ENCODE measurements at places on chromosomes 12 and 14.

DNA sequence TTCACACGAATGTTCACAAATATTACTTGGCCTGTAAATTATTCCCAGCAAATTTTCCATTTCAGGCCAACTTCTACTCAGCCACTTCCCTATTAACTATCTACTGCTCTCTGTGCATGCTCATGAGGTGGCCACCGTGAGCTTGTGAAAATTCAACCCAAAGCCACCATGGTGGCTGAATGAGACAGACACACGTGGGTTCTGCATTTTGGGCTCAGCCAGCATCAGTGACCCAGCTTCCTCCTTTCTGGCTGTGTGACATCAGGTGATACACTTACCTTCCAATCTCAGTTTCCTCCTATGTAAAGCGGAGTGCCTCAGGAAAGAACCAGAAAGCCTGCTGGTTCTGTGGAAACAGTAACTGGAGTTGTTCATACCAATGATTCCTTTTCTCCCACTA is 175.8 kb downstream of the FOXN3 start:
- no peak for DNase-seq

GRCh38 chr14:26928019-26928418 is 330.2 kb upstream of the NOVA1 start:
- DNase-seq: no peak

DNA sequence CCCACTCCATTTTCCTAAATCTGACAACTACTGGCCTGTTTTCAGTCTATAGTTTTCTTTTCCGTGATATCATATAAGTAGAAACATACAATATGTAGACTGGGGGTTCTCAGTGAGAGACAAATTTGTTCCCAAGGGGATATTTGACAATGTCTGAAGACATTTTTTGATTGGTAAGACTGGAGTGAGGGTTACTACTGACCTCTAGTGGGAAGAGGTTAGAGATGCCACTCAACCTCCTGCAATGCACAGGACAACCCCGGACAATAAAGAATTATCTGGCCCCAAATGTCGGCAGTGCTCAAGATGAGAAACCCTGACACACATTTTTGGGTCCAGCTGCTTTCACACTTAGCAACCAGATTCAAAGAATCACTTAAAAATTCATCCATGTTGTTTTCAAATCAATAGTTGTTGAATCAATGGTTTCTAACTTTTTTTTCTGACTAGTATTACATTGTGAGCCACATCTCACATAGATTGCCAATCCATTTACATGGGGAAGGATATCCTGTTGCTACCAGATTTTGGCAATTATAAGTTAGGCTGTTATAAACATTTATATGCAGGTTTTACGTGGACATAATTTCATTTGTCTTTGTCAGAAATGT is 307.1 kb downstream of the RPL10L start:
- no peak for DNase-seq

DNA sequence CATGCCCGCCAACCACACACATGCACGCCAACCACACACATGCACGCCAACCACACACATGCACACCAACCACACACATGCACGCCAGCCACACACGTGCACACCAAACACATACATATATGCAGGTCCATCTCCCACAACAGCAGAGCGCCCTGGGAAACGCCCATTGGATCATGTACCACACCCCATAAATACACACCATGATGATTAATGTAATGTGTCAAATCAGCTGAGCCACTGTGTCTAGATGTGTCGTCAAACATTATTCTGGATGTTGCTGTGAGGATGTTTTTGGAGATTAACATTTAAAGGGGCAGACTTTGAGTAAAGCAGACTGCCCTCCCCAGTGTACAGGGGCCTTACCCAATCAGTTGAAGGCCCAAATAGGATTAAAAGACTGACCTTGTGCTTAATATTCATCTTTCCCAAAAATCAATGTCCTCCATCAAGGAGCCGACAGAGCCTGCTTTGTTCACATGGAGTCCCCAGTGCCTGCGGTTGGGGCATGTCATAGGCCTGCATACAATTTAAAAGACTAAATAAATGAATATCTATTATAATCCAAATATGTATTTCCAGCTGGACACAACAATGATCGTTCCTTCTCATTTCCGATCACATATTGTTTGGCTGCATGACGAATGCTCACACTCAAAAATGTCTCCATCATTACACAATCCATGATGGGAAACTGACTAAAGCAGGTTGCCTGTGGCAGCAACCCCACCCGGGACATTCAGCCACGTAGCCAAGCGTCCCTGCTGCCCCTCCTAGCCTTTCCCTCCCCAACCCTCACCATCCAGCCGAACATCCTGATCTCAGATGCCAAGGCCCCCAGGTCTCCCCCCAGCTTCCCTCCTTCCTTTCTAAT is 23.2 kb upstream of the BDKRB2 start:
- DNase-seq: no peak

GRCh38 chr12:67504026-67504425 is 144.5 kb upstream of the DYRK2 start:
- no peak for DNase-seq

GRCh38 chr12:26298785-26299621 is 103.6 kb downstream of the SSPN start:
- DNase-seq: peak; percentile 22

DNA sequence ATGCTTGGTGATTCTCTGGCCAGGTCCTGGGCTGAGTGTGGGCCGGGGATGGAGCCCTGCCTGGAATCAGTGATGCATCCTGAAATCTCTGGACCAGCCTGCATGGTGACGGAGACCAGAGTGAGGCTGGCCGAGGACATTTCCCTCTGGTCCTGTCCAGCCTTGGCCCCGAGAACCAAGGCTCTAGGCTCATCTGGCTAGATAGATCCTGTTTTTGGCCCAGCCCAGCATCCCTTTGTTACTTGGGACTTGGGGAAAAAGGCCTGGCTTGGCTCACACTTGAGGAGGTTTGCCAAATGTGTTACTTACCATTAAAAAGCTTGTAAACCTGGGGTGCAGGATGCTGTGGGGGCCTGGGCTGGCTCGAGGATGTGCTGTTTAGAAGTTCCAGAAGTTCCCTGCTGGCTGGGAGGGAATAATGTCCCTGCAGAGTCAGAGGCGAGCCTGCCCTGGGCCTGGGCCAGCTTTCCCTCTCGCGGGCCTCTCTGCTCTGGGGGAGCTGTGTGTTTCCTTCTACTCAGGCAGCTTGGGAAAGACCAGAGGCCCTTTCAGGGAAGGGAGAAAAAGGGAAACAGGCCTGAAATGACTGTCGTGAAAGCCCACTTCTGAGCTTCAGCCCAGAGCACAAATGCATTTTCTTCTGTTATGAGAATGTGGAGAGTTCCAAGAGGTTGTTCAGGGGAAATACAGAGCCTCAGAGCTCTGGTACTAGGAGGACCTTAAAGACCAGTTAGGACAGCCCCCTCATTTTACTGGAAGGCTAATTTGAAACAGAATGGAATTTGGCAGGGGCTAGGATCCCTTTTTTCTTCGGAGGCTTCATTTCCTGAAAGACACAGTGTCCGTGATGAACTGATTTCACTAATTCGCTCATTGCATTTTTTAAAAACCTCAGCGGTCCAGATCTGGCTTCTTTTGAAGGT is 47.2 kb upstream of the CTDSP2 start:
- no peak for DNase-seq

DNA sequence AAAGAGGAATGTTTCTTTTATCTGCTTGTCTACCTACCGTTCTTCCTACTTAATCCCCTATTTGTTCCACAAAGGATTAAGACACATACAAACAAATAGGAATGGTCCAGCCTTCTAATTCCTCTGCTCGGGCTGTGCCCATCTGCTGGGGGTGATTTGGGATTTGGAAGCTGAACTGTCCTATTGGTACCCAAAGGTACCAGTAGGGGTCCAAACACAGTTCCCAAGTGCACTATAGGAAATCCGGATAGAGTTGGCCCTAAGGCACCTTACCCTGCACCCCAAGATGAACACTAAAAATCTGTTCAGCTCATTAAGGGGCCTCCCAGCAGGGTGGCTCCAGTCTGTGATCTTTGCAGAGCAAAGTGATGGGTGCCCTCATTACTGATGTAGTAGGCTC is 566.9 kb downstream of the NRXN3 start:
- DNase-seq: no peak

DNA sequence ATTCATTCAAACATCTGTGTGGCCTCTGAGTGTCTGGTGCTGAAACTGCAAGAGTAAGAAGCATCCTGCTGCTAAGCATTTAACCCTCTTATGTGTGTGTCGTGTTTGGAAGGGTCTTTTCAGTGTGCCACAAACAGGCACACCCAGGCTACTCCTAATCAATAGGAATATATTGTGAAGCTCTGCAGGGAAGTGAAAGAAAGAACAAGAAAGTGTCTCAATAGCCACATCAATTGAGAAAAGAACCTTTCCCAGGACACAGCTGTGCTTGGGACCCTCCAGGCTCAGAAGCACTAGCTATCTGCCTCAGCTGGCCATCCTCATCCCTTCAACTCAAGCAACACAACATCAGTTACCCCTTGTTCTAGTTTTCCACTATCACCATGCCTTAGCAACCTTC is 13.4 kb upstream of the KRAS start:
- no peak for DNase-seq

DNA sequence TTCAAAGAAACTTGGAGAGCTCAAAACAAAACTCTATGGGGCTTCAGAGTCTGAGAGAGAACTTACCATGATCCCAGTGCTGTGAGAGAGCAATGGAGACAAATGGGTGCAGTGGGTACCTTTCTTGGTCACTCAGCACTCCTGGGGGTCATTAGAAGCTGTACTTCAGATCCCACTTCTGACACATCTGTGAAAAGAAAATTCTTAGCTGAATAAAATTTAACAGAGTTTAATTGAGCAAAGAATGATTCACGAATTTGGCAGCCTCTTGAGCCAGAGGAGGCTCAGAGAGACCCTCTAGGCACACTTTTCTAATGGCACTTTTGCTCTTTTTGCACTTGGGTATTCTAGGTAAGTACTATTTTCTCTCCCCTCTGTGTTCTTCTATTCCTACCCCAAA is 96.8 kb upstream of the SYT10 start:
- no peak for DNase-seq

DNA sequence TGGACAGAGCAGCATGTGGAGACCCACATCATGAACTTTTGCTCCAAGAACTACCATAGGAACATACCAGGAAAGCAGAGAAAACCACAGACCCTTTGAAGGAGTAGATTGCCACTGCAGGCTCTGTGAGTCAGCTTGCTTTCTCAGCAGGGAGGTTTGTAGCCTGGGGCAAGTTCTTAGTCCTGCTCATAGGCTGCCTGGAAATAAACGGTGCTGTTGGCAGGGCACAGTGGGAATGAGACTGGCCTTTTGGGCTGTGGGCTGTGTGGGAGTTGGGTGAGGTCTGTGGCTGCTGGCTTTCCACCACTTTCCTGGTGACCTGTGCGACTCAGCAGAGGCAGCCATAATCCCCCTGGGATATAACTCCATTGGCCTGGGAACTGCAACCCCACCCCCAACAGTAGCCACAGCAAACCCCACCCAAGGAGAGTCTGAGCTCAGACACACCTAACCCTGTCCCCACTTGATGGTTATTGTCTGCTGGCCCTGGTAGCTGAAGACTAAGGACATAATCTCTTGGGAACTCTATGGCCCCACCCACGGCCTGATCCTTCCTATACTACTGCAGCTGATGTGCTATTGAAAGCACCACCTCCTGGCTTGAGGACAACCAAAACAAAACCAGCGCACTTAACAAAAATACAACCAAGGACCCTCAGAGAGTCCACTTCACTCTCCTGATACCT is 192.1 kb upstream of the GARIN6 start:
- no peak for DNase-seq

GRCh38 chr12:132462788-132463187 is 27.2 kb upstream of the FBRSL1 start:
- DNase-seq: no peak

DNA sequence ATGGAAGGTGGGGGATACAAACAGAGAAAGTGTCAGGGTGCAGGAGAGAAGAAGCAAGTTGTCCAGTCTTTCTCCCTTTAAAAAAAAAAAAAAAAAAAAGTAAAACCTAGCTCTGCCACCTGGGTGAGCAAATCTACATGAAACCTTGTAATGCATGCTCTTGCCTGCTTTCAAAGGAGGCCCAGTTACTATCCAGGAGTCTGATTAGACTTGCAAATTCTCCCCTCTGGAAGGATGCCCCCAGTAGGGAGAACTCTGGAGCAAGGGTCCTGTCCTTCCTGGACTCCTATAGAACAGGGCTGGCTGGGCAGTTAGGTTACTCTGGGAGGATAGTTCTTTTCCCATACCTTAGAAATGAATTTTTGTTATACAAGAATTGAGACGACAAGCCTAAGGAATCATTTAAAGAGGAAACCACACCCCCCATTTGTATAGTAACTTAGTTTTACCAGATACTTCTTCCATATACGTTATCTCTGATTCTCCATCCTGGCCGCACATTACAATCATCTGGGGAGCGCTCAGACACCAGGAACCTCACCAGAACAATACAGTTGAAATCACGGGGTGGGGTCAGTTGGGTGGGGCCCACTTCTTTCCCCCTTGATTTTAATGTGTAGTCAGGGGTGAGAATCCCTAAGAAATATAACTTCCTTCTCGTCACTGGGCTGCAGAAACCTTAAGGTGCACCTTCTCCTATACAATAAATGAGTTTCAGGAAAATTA is 30.5 kb downstream of the RAB35 start:
- no peak for DNase-seq

DNA sequence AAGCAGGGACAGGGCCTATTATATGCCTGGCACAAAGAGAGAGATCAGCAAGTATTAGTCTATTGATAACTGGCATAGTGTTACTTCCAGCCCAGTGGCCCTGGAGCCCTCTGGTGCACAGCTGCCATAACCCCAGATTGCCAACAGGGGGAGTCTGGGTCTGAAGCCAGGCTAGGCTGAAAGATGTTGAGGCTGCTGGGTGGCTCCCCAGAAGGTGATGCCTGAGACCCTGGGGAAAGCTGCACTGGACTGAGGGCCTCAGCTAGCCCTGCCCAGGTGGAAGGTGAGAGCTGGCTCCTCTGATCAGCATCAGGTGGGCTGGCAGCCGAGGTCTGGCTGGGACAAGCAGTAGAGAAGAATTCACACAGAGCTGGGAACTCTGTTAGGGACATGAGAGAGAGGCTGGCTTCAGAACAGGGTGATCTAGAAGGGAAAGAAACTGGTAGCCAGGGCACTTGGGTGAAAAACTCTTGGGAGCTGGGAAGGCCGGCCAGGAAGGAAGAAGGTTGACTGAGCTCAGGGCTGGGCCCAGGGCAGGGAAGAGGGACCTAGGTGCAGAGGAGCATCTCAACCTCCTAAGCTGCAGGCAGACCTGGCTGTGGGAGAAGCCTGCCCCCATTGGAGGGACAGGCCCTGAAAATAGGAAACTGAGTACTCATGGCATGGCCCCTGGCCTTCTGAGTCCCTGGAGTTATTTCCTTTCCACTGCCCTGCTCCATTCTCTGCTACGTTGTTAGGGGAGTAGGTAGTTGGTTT is 3.9 kb downstream of the GZMH start:
- DNase-seq: peak; percentile 73

DNA sequence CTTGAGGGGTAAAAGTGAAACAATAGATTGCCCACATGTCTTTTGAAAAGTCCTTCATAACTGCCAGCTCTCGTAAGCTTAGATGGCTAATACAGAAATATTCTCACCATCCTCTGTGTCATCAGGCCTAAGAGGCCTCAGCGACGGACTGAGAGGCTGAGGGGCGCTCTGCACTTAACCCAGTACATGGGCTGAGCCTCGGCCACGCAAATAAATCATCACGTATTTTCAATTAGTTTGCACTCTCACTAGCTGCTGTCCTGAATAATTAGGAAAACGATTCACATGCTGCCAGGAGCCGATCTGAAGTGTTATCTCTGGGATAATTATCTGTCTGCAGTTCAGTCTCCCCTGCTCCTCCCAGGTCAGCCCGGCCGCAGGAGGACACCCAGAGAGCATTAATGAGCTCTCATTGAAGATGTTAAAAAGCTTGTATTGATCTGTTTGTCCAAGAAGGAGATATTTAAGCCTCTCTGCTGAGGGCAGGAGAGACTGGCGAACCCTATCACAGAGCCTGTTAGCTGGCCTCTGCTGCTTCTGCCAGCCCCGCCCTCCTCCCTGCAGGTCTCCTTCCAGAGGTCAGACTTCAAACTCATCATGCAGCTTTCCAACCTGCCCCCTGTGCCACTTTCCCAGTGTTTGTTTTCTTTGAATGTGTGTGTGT is 1051.3 kb downstream of the VRK1 start:
- DNase-seq: no peak

All from CD4-positive, alpha-beta T cell treated with Interleukin-12 subunit alpha and Interleukin-12 subunit beta, for 1 hour (primary cell).